ENCODE measurements at places on chromosomes 7 and 10. TPM values are rescaled to one million over a fixed set of nuclear protein-coding genes. Genes with fewer than 3 reads are reported as not detected.

The ST8SIA6 gene
- 0.32 TPM for total RNA-seq

The FAM13C gene
- not detected for total RNA-seq

The HMX2 gene
- total RNA-seq, result not detected

The SUGCT gene
- total RNA-seq, result not detected

The CCDC186 gene
- total RNA-seq, result 15.6 TPM

The KDM7A gene
- total RNA-seq, result 13.4 TPM

The KCNH2 gene
- total RNA-seq, result 0.36 TPM

The NANOS1 gene
- 0.20 TPM for total RNA-seq

The TUBB8 gene
- not detected for total RNA-seq

The PRSS37 gene
- total RNA-seq, result not detected

The TET1 gene
- 2.3 TPM for total RNA-seq

The SH2B2 gene
- 0.30 TPM for total RNA-seq

The APBB1IP gene
- 66.2 TPM for total RNA-seq

The PTPRZ1 gene
- total RNA-seq, result not detected

The VIPR2 gene
- total RNA-seq, result 2.2 TPM

The ANKMY2 gene
- total RNA-seq, result 9.8 TPM

The MRPL32 gene
- 53.0 TPM for total RNA-seq
